T follicular helper cell (primary cell): ENCODE measurements at places on chromosomes 16 and 17.

- no peak for DNase-seq
Measured at GRCh38 chr16:536746-537145, 9.2 kb downstream of the CAPN15 start.

DNA sequence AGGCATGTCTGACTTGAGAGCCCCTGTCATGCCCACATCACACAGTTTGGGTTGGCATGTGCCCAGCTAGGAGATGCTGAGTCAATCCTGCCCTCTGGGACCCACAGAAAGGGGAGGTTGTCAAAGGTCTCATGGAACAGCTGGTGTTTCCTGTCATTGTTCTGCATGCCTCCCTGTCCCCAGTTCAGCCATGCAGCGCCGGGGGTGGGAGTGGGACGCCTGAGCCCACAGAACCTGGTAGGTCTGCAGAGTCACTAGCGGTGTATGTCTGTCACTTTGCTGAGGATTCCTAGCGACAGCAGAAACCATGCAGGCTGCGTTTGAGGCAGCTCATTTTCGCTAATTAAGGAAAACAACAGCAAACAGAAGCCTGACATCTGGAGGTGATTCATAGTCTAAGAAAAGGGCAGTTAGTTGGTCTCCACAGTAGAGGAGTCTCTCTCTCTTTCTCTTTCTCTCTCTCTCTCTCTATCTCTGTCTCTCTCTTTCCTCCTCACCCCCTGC lies 19.6 kb upstream of the CCL1 start:
- DNase-seq = no peak

DNA sequence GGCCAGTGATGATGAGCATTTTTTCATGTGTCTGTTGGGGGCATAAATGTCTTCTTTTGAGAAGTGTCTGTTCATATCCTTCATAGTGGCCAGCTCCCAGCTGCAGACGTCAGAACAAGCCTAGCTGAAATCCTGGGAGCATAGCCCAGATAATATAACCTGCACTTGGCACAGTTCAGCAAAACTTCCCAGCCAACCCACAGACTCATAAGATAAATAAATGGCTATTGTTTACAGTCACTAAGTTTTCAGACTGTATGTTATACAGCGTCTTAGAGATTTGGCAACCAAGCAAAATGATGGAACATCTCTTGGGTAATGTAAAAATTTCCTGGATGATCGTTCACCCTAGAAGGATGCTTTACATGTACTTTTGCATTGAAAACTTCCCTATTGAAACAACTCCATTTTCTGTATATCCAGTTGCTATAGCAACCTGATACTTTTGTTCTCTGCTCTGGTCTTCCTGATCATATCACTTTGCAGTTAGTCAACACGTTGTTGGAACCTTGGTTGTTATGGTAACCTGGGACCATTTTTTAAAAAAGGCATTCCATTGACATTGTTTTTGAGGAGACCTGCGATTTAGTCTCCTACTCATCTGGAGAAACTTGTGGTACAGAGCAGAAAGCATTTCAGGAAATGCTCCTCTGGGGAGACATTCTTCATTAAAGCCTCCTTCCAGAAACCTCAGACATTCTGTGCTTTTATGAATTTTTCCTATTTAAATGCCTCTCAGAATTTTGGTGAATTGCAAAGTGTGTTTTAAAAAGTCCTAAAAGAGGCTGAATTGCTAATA lies 378.7 kb downstream of the HS3ST4 start:
- no peak for DNase-seq

- no peak for DNase-seq
Measured at GRCh38 chr16:86166414-86166813, 267.5 kb downstream of the IRF8 start.

DNA sequence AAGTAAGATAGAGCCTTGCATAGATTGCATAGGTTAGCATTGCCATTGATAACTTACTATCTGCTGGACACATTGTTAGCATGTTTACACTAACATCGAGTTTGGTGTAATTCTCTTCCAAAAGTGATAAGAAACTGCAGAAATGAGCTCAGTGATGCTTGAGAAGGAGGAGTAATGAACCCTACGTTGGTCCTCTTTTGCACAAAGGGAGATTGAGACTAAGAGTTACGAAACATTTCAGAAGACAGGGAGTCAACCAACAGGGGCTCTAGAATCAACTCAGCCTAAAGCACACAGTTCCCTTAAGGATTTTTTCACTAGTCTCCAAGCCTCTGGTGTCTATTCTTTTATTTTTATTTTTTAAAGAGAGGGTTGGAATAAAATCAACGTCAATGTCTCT lies 6.8 kb downstream of the CCL7 start:
- no peak for DNase-seq

DNA sequence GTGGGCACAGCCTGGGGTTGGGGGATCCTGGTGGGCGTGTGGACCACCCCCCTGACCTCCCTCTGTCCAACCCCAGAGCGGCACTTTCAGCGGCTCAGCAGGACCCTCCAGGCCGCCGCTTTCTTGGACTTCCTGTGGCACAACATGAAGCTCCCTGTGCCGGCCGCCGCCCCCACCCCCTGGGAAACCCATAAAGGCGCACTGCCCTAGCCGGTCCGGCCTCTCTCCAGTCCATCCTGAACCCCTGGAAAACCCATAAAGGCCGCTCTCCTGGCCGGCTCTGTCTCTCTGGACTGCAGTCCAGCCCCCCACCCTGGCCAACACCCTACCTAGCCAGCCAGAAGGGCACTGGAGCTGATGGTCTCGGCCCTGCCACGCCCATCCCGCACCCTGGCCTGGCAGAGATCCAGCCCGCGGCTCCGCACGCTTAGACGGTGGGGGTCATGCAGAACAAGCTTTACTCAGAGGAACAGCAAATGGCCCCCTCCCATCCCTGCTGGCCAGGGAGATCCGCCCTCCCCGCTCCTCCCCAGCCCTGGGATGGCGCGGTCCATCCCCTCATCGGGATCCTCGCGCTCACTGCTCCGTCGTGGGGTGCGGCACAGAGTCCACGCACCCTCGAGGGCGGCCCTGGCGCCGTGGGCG lies 2.7 kb downstream of the NOXO1 start:
- no peak for DNase-seq

GRCh38 chr17:48113201-48113676 lies 5.7 kb downstream of the SNX11 start:
- peak; percentile 20 for DNase-seq

DNA sequence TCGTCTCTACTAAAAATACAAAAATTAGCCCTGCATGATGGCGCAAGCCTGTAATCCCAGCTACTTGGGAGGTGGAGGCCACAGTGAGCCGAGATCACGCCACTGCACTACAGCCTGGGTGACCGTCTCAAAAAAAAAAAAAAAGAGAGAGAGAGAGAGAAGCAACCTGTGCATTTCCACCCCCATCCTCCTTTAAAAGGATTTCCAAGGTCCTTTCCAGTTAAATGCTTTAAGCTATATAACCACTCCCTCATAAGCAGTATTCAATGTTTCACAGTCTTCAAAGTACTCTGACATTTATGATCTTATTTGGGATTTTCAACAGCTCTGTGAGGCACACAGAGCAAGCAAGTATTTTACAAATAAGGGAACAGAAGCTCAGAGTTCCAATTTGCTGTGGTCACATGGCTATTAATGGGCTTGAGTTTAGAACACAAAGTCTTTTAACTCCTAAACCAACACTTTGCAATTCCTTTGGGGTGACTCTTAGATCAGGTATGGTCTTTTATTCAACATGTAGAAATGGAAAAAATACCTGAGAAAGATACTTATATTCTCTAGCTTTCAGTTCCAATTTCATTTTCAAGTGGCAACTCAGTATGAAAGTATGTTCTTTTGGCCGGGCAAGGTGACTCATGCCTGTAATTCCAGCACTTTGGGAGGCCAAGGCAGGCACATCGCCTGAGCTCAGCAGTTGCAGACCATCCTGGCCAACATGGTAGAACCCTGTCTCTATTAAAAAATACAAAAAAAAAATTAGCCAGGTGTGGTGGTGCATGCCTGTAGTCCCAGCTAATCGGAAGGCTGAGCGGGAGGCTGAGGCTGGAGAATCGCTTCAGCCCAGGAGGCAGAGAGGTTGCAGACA lies 31.3 kb downstream of the SPOP start:
- DNase-seq = no peak

GRCh38 chr17:20254541-20254940 lies 212.8 kb downstream of the LGALS9B start:
- DNase-seq = no peak

DNA sequence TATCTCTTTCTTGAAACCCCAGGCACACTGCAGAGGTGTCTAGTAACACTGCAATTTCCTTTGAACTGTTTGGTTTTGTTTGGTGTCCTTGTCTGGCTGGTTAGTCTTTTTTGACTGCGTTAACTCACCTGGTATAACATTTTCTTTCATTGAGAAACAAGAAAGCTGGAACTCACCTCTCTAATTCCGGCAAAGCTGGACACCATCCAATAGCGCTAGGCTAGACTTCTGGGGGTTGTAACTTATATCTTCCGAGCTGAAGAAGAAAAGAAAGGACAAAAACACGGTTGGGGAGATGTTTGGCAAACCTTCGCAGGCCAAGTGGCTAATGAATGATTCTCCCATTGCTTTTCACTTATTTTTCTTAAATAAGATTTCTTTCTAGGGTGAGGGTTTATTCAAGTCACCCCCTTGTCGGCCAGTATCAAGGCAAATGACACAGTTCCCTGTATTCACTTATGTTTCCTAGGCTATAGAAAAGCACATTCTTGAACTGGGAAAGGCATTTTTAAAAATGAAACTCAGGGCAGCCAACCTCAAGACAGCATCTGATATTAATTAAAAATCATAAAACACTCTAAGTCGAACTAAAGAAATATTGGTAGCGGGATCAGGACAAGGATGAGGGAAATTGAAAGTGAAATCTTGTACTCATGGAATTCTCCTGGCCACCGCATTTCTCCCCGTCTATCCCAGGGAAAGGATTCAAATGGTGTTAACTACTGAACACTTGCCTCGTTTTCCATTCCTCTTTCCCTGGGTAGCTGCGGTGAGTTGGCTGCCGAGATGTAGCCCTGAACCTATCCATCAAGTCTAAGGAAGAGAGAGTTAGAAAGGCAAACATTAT lies 95.9 kb upstream of the ZFHX3 start:
- no peak for DNase-seq
